ENCODE measurements at places on chromosomes 5 and 9.

DNA sequence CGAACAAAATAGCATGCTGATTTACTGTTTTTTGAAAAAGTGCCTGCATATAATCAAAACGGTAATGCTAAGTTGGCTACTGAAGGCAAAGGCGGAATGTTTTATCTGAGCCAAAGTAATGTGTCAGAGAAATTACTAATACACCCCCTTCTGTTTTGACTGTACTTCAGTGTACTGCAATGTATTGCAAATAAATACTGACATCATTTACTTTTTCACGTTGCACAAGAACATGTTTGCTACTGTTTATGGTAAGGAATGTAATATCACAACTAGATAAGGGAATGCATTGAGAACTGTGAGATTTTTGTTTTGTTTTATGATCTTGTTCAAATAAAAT lies 813 bp upstream of the AGTPBP1 start:
- DNase-seq, result no peak

DNA sequence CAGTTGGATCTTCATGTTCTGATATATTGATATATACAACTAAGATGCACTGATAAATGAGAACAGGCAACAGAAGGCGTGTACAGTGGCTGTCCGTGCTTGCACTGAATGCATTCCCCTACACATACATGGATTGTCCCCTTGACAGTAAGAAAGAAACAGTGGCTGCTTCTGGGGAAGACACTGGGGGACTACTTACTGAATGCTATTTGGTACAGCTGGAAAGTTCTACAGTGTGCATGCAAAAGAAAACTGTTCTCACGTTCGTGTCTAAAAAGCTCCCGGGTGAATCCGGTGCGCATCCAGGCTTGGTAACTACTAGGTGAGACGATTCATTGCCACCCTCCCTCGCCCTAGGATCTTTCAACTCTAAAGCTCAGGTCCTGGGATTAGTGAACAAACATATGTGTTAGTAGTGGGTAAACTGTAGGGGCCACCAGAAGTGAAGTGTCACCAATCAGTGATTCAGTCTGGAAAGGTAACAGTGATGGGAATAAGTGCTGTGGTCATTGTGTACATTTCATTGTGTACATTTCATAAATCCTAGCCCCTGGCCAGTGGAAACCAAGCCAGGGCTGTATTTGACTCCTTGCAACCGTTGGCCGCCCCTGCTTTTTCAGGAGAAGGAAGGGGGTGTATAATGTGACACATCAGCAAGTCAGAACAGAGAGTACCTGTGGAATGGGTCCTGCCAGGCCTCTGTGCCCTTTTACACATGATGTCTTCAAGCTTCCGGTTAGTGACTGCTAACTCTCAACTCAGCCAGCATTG lies 46.3 kb upstream of the BOD1 start:
- no peak for DNase-seq

DNA sequence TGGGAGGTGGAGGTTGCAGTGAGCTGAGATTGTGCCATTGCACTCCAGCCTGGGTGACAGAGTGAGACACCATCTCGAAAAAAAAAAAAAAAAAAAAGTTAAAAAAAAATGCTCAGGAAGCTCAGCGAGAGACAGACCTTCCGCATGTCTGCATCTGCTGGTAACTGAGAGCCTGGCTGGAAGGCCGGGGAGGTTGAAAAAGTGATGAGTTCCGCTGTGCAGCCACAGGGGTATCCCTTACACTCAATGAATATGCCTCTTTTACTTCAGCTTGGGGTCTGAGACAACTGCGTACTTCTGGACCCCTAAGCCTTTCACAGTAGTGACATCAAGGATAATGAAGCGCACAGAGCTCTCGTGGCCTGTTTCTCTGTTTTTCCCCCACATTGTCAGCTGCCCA lies 179.9 kb upstream of the KLF4 start:
- DNase-seq, result no peak

GRCh38 chr9:137222190-137223077 lies at the start of gene RNF208:
Gene RNF208, minus strand, starts transcription at chr9:137222240. Its CDS starts 1,028 bp downstream, at chr9:137221212.
- DNase-seq, result no peak

DNA sequence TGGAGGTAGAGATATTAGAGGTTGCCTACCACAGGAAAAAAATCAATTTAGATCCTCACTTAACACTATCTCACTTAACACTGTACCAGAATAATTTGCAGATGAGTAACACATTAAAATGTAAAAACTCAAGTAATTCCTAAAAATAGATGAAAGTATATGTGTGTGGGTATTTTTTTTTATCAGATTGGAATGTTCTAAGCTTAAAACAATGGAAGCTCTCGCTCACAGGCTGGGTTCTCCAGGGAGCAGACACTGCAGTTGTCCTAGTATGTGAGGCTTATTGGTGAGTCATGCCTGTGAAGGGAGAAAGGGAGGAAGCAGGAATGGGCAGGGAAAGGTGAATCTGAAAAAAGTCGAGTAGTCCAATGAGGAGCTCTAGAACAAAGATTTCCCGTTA lies 181.3 kb upstream of the ZNF608 start:
- no peak for DNase-seq

GRCh38 chr9:91547081-91547480 lies 123.4 kb upstream of the NFIL3 start:
- no peak for DNase-seq

- no peak for DNase-seq
Observed at GRCh38 chr9:34686732-34687131, 4.3 kb downstream of the CCL19 start.

- no peak for DNase-seq
Observed at GRCh38 chr5:17378346-17378997, 119.6 kb upstream of the TAF11L2 start.

DNA sequence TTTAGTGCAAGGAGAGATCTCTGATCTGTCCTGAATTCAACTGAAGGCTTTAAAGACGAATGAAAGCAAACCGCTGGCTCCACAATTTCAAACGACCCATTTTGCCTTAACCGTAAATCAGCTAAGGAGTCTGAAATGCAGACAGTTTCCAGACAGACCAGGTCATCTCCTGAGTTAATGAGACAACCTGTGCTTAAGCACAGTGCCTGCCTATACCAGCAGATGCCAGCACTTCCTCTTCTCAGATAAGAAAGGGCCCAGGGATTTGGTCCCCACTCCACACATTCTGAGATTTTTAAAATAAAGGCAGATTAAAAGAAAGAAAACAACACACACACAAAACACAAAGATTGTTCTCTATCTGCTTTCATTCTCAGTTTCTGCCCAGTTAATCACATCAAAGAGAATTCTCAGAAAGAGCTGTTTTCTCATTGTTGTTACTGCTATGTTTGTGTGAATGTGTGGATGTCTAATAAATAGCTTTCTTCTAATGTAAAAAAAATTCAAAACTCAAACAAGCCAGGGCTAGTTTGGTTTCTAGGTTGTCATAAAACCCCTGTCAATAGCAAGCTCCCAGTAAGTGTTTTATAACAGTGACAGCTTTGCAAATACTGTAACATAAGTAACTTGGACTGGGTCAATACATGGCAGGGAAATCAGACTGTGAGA lies 157.7 kb upstream of the SLC24A2 start:
- no peak for DNase-seq

GRCh38 chr5:5164163-5164562 lies 24.0 kb downstream of the ADAMTS16 start:
- DNase-seq, result no peak

- DNase-seq, result no peak
Observed at GRCh38 chr9:89171231-89171630, 7.4 kb downstream of the SHC3 start.

DNA sequence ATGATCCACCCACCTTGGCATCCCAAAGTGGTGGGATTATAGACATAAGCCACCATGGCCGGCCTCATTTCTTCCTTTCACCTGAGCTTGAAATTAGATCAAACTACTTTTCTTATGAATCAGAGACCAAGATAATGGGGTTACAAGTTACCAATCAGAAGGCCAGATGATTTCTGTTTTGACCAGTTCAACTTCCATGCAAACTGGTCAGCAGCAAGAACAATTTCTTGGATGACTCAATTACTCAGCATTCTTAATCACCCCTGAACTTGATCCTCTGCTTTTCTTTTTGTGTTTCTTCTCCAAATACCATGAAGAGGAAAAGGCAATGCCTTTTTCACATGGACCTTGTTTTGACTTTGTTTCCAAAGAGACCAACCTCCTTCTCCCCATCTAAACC lies 10.0 kb upstream of the PLIN2 start:
- no peak for DNase-seq

DNA sequence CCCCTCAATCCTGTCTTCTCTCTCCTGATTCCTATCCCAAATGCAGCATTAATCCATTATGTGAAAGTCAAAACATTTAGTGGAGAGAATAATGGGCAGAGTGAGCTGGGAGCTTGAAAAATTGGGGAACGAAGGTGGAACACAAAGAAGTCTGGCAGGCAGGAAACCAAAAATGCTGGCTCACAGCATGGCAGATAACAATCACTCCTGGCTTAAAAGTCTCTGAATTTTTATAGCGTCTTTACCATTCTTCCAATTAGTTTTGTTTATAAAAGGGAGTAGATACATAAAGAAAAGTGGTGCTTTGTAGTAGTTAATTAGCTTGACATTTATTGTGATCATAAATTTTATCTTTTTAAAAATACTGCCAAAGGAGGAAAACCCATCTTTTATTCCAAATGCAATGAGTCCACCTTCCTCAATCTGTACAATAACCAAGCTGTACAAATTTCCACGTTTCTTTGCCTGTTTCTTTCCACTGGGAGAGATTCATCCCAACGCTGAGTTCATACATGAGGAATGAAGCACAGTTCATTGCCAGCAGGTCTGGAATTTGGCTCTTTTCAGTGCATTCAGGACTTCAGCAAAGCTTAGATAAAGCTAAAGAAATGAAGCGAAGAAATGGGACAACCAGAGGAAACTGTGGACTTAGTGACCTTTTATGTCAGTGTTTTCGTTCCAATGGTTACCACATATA lies 174.7 kb downstream of the HMHB1 start:
- no peak for DNase-seq

- DNase-seq, result no peak
Observed at GRCh38 chr5:89117124-89117644, 234.2 kb upstream of the MEF2C start.

- no peak for DNase-seq
Observed at GRCh38 chr5:149210225-149210624, 61.4 kb upstream of the AFAP1L1 start.

DNA sequence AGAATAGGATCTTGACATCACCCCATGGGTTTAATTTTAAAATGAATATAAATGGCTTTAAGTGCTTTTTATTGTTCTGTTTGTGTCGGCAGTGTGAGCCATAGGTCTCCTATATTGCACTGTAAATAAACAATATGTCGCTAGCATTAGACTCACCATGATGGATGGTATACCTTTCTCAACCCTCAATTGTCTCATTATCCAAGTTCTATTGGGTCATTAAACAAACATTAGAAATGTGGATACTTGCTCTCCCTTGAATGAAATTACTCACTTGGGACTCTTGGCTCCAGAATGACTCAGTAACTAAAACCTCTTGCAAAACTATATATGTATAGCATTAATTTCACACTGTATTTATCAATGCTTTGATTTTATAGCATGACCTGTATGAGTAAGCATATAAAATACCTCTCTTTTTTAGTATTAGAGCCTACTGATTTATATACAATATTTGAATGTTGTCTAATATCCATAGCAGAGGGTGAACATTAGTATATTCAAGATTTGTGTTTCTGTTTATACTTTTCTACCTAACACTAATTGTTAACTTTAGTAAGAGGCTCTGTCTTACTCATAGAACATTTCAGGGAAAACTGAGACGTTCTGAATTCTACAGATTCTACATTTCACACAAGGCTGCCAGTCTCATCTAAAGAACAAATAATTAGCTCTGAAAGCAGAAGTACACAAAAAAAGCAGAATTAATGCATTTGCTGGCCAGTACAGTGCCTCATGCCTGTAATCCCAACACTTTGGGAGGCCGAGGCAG lies 303.8 kb upstream of the PRR16 start:
- DNase-seq, result no peak

DNA sequence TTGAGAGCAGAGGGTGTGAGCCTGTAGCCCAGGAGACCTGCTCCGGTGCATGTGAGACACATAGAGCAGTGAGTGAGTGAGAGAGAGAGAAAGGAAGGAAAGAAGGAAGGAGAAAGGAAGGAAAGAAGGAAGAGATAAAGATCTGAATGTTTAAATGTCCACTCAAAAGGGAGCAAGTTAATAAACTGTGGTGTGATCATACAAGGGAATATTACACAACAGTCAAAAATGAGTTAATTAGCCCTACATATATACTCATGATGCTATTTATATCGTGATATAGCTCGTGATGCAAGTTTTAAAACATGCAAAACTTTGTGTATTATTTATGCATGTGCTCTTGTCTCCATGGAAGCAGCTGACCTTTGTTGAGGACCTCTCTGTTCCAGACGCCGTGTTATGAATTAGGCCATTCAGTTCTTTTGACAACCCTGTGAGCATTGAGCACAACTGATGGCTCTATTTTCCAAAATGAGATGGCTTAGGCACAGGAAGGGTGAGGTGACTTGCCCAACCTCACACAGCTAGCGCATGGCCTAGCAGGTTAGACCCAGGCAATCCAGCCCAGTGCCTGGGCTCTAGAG lies 70.6 kb downstream of the HMCN2 start:
- DNase-seq, result no peak

GRCh38 chr9:122115176-122116035 lies 22.3 kb upstream of the TTLL11 start:
- no peak for DNase-seq

DNA sequence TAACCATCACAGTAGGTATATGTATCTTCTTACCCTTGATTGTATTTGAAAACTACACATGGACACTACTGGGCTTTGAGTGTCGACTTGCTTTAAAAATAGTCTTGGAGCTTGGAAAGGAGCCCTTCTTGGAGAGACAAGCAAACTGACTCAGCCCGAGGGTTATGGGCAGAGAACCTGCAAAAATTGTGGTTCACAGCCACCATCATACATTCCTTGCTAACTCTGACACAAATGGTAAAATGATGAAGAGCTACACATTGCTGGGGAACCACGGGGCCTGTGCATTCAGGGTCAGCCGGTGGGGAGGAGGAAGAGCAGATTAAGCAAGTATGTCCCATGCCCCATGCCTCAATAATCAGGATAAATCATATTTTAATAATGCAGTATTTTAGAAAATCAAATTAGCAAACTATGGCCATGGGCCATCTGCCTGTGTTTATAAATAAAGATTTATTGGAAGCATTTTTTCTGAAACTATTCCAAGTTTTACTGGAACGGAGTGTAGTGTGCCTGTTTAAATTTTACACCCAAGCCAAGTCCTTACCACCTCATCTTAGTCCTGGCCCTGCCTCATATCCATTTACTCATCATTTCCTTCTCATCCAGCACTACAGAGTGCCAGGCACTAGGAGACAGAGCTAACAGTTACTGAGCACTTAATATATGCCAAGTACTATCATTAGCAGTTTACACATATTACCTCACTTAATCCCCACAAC lies 195.7 kb downstream of the PALM2AKAP2 start:
- no peak for DNase-seq

DNA sequence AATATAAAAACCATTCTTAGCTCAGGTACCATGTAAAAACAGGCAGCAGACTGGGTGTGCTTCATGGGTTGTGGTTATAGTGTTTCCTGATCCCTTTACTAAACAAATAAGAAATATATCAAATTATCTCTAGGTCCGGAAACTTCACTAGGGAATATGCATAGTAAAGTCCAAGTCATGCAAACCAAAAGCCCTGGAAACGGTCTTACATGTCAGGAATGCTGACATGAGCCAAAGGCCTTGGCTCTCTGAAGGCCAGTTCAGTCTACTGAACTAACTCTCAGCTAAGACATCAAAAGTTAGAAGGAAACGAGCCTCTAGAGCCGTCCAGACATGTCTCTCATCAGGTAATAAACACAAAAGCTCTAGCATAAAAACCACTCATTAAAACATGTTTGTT lies 778.9 kb upstream of the ZNF608 start:
- no peak for DNase-seq
